ENCODE measurements at places on chromosomes 3 and 15.

DNA sequence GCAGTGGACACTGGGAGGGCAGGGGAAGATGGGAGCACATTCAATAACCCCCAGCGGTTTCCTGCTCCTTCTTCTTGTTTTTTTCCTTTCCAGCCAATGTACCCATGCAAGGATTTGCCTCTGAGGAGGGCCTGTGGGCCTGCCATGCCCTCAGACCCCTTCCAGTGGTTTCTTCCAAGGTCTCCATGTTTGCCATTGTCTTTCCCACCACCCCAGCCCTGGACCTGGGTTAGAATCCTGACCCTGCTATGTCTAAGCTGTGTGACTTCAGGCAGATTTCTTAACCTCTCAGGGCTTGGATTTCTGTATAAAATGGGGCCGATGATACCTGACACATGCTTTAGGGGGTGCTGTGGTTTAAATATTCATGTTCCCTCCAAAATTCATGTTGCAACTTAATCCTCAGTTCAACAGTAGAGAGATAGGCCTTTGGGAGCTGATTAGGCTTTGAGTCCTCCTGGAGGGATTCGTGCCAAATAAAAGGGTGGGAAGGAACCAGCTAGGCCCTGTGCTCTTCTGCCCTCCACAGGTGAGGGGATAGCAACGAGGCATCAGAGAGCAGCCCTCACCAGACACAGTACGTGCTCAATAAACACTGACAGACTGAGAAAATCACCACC is 46.3 kb upstream of the FLNB start:
- DNase-seq, result no peak

- DNase-seq, result no peak
These were observed 53.0 kb downstream of the ARHGEF3 start for GRCh38 chr3:56748663-56749231.

DNA sequence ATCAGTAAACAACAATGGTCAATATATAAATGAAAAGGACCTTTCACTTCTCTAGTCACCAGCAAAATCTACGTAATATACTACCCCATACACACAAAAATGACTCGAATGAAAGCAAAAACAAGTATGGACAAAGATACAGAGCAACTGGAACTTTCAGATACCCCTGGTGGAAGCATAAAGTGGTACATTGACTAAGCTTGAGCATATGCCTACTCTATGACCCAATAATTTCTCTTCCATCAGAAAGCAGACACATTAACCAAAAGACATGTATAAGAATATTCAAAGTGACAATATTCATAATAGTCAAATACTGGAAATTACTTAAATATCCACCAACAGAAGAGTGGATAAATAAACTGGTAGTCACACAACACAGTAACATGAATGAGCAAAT is 86.0 kb downstream of the EFL1 start:
- no peak for DNase-seq

GRCh38 chr3:100609963-100610362 is 562 bp downstream of the ADGRG7 start:
- DNase-seq, result no peak

DNA sequence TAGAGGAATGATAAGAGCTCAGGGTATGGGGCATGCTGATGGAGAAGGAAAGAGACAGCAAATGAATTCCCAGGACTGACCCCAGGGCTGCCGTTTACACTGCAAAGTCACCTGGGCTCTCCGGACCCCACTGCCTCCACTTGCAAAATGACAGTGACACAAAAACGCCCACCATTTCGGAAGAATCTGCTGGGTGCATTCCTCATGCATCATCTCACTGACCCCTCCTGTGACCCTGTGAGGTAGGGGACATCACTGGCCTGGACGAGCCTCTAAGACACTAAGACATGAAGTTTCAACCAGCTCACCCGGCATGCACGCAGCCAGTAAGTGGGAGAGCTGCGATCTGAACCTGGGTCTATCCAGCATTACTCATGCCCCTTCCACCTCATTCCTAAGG is 60.3 kb downstream of the PCSK6 start:
- DNase-seq, result no peak

DNA sequence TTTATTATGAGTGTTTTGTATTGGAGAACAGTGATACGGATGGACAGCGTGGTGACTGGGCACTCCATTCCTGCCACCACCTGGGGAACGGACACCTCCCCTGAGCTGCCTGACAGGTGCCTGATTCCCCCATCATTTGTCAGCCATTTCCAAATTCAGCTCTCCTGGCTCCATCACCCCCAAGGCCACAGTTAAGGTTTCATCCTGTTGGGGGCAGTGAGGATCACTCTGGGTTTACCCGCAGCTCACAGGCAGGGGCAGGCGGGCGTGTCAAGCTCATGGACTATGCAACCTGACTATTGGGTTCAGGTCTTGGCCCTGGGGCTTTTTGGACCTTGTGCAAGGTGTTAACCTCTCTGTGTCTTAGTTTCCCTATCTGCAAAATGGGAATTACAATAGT is 76.3 kb downstream of the RAB11A start:
- no peak for DNase-seq

DNA sequence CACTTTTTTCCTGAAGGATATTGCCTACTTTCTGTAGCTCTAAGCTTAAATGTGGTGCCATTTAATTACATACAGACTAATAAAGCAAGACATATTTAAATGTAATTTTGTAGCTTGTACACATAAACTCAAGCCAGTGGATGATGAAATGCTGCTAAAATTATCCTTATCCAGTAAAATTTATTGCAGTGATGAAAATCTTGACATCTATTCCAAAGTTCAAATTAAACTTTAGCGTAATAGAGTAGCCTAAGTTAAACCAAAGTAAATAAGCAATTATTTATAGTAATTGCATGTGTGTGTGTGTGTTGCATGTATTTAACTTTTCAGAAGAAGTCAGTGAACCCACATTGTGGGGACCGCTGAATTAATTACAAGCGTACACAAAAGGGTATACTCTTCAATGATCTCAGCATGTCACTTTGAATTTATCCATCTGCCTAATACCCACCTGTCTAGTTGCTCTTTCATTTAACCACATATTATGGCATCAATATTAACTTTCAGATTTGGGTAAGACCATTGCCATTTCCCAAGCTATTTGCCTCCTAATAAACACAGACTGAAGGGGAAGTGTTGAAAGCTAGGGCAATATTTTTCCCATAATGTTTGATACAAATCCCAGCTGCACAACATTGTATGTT is 85.0 kb downstream of the MECOM start:
- DNase-seq, result no peak

DNA sequence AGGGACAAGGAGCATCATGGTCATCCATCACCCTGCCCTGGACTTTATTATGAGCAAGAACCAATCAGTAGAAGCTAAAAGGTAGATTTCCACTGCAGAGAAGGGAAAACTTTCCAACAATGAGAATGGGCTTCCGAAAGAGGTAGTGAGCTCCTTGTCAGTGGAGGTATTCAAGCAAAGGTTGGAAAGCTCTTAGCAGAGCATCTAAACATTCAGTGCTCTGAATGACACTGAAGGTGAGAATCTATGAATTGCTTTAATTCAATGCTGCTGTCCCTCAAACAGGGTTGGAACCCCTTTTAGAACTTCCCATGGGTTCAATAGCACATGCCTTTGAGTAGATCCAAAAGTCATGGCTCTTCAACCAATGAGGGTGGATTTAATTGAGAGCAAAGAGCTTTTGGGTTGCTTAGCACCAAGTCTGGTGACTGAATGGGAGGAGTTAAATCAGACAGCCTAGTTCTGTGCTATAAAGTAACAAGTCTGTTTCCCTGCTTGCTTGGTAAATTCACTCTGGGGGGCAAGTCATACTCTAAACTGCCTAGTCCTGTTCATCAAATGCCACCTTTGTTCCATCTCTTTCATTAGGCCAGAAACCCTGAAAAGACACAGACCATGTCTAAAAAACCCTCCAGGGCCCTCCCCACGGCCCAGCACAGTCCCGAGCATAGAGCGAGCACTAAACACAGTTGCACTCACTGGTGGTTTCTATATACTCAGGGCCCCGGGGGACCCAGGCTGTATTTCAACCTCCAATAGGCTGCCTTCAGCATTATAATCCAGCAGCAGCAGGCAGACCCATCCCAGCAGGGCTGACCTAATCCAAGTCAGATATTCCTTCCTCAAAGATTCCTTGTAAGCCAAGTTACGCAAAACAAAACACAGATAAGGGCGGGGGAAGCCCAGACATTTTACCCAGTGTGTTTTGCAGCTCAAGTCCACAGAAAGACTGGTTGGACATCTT is 161.2 kb downstream of the MEGF11 start:
- DNase-seq, result no peak

GRCh38 chr3:113431811-113432210 is 9.5 kb downstream of the CFAP44 start:
- no peak for DNase-seq

- no peak for DNase-seq
These were observed 127.1 kb downstream of the SEMA6D start for GRCh38 chr15:47844437-47844836.

GRCh38 chr3:73773233-73773632 is 148.5 kb upstream of the PDZRN3 start:
- DNase-seq, result peak; percentile 50

DNA sequence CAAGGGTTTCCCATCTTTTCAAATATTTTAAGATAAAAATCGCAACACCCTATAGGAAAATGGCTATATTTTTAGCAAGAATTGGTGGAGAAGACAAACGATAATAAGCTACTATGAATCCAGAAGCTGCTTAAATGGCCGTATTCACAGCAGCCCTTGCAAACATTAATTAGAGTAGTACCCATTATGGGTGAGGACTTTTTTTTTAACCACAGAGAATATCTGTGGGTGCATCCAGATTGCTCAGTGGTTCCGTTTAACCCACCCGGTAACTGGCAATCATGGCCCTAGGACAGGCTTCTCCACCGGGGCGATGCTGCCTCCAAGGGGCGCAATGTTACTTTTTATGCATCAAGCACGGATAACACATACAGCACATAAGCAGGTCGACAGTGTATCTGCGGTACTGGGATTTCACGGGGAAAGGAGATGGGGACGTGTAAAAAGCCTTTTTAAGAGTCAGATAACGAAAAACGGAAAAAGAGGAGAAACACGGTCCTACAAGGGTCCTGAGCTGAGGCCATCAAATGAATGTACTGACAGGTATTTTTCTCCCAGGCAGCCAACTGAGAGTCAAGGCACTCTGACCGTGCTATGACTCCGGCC is 968 bp upstream of the TMEM266 start:
- DNase-seq, result no peak

DNA sequence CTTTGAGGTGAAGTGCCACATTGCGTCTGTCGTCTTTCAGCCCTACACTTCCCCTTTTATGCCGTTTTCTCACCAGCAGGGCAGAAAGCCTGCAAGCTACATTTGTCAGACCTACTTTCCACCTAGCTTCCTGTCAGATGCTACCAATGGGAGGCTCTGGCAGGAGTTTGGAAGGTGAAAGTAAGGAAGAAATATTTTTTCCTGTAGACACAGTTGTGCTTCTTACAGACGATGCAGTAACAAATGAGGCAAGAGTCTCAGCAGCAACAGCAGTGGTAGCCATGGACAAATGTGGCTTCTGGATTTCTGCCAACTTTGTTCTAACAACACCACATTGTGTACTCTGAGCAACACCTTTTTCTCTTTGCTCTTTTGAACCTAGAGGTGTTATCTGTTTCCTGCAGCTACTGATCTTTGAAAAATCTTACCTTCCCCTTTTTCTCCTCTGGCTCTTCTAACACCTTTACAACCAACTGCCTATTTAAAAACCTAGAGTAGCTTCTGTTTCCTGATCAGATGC is 70.6 kb upstream of the STT3B start:
- DNase-seq, result no peak

GRCh38 chr3:178768072-178768864 is 232.0 kb downstream of the KCNMB2 start:
- DNase-seq, result no peak

All from stromal cell of bone marrow (primary cell).